ENCODE measurements at places on chromosomes 2 and 18.

GRCh38 chr2:133718688-133719201 is 150.5 kb upstream of the NCKAP5 start:
- DNase-seq, result peak; percentile 97

DNA sequence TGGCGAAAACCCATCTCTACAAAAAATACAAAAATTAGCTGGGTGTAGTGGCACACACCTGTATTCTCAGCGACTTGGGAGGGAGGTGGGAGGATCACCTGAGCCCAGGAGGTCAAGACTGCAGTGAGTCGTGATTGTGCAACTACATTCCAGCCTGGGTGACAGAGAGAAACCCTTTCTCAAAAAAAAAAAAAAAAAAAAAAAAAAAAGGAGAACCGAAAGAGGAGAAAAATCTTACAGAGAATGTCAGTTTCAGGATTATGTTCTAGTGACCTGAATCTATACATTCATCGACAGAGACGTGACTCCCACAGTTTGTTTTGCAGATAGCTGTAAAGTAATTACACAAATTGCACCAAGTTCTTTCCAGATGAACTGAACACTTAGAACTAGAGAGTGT is 187.8 kb downstream of the FTCDNL1 start:
- DNase-seq, result no peak

GRCh38 chr2:110929528-110929927 is 191.2 kb upstream of the BCL2L11 start:
- no peak for DNase-seq

GRCh38 chr18:45993438-45993837 is 26.3 kb upstream of the EPG5 start:
- peak; percentile 87 for DNase-seq

DNA sequence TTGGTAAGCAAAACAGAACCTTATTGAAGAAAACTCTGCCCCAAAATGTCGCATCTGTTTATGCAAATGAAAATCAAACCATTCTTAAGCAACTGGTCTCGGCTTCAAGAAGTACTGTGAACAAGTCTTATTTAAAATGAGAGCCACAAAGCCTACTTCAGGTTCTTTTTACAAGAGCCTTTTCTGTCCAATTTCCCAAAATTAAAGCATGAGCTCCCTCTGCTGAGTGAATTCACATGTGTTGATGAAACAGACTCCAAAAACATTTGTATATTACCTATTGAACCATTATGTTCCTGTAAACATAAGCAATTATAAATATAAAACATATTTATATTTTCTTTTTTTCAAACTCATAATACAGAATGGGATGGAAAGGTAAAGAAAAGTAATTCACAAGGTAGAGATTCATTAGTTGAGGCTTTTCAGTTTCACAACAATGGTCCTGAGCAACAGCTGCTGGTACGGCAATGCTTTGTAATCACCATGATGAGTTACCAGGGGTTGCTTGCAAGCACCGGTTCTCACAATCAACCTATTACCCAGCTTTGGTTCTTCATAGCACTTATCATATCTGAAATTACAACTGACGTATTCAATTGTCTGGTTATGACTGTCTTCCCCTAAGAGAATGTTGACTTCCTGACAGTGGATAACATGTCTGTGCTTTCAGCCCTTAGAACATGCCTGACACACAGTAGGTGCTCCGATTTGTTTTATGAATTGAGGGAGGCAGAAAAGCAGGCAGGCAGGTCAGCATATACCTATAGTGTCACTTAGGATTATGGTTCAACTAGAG is 108.4 kb upstream of the BZW1 start:
- DNase-seq, result peak; percentile 74

GRCh38 chr2:223566396-223566795 is 35.8 kb downstream of the SCG2 start:
- no peak for DNase-seq

DNA sequence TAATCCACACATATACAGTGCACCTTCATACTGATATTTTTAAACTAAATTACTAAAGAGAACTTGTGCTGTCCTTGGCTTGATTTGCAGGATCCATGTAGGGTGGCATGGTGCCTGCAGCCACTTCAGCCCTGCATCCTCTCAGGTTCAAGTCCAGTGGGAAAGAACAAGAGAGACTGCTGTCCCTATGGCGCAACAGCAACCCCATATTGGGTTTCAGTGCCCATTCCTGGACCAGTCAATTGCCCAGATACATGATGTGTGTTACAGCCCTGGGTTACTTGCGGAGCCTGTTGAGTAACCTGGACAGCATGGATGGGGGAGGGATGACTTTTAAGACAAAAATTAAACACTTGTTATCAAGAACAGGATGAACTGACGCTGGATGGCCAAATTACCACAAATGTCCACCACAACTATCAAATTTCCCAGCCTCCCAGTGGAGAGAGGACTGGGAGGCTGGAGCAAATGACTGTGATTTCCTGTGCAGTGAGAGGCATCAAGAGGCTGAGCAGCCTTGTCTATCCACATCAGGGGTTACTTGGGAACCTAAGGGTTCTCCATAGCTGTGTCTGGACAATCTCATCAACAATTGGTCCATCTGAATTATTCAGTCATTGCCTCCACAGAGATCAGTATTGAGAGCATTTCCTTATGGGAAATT is 162.0 kb downstream of the CAPN13 start:
- DNase-seq, result no peak

GRCh38 chr18:2687390-2688001 is 32.0 kb downstream of the SMCHD1 start:
- no peak for DNase-seq

GRCh38 chr2:143933946-143934569 is 585.9 kb downstream of the ZEB2 start:
- no peak for DNase-seq

DNA sequence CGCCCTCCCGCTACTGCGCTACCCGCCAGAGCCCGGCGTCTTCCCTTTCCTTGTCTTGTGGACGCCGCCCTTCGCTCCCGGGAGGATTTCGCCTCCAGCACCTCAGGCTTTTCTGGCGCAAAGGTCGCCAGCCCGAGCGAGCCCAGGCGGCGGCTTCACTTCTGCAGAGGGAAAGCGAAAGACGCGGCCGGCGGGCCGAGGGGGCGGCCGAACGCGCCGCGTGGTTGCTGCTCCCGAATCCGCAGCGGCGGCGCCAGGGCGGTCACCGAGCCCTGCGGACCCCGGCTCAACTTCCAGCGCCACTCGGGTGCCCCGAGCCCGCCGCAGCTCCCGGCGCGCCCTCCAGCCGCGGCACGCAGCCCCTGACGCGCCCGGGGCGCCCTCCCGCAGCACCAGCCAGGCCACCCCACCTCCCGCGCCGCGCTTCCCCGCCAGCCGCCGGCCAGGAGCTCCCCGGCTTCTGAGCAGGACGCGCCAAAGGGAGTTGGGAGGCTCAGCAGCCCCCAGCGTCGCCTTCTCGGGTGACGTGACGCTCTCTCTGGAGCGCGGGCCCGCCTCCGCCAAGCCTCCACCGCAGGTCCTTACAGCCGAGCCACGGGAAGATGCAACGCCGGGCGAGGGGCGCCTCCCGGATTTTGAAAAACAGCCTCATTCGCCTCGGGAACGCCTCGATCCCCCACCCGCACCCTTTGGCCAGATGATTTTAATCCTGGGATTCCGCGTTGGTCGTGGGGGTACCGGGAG is 84.9 kb upstream of the EPB41L3 start:
- peak; percentile 10 for DNase-seq

GRCh38 chr18:8799001-8799400 is 93.6 kb downstream of the MTCL1 start:
- DNase-seq, result no peak

DNA sequence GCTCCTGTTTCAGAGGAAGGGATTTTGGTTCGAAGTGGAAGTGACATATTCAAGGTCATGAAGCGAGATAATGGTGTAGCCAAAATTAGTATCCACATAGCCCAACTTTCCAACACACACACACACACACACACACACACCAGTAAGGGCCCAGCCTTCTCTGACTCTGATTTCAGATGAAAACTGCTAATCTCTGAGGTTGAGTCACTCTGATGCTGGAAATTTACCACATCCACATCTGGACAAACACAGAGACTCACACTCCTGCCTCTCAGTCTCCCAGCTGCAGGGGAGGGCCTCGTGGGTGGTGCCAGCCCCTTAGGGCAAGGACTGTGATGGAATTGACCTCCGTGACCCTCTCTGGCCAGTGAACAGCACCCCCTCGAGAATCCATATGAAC is 29.0 kb upstream of the SLC35F6 start:
- peak; percentile 85 for DNase-seq

DNA sequence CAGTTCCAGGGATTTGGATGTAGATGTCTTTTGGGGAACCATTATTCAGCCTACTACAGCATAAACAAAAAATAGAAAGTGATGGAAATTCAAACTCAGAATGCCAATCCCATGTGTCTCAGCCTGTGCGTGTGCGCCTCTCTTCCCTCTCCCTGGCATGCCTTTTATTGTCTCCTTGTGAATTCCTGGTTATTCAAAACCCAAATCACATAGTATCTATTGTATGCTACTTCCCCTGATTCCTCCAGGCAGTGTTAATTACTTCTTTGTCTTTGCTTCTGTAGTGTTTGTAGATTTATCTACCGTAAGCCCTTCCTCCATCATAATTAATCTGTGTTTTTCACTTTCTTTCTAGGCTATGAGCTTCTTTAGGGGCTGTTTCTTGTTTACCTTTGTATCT is 38.9 kb downstream of the RHBDD1 start:
- DNase-seq, result no peak

GRCh38 chr2:74447230-74447999 is 5.7 kb upstream of the RTKN start:
- no peak for DNase-seq

GRCh38 chr18:47215554-47216138 is 35.8 kb downstream of the SKOR2 start:
- DNase-seq, result peak; percentile 60

- DNase-seq, result no peak
Observed at GRCh38 chr18:24076950-24077349, 61.9 kb upstream of the CABYR start.

Data from fibroblast of upper back skin (primary cell).